Naive thymus-derived CD4-positive, alpha-beta T cell (primary cell): ENCODE measurements at places on chromosomes 6 and 20. TPM values are rescaled to one million over a fixed set of nuclear protein-coding genes. Genes with fewer than 3 reads are reported as not detected.

DNA sequence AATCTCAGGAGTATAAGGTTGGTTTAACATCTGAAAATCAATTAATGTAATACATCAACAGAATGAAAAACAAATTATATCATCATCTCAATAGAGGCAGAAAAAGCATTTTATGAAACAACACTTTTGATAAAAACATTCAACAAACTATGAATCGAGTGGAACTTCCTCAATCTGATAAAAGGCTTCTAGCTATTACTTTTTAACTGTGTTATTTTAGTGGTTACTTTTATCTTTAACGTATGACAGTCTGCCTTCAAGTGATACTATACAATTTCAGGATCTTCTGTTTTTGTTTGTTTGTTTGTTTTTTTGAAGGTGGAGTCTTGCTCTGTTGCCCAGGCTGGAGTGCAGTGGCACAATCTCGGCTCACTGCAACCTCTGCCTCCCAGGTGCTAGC is 73.7 kb downstream of the ZFAND3 start:
- DNase-seq, result no peak
- no peaks in the 10 kb centered on the region for H3K27me3 ChIP-seq
- H3K4me1 ChIP-seq, result peaks cover 4% of the 10 kb centered on the region
- H3K4me3 ChIP-seq, result no peak overlapping the region
- no peaks in the 10 kb centered on the region for H3K36me3 ChIP-seq

- no peak for DNase-seq
- no peak overlapping the region for H3K27ac ChIP-seq
Observed at GRCh38 chr6:33988121-33989015, 157.5 kb downstream of the GRM4 start.

Gene CRYBG1
- total RNA-seq, result 39.8 TPM

DNA sequence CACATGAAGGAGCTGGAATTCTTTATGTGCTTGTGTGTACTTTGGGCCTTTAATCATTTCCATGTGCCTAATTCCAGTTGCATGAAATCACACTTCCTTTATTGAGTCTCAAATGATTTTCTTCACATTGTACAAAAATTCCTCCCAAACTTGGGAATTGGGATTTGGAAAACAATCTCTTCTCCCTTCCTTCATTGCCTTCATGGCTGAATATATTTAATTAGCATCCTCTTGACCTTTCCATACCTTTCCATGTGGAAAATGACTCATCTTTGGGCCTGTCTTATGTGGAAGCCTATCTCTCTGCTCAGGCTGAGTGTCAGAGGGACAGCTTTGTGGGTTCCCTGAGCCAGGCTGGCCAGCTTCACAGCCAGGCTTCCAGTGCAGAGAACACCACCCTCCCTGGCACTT is 33.0 kb upstream of the CDH4 start:
- H3K27me3 ChIP-seq, result no peaks in the 10 kb centered on the region
- no peak for DNase-seq
- H3K36me3 ChIP-seq, result no peaks in the 10 kb centered on the region
- no peaks in the 10 kb centered on the region for H3K4me1 ChIP-seq

GRCh38 chr20:25076731-25077609 is 5.0 kb downstream of the VSX1 start:
- peaks cover 7% of the 10 kb centered on the region for H3K27me3 ChIP-seq
- H3K4me1 ChIP-seq, result no peaks in the 10 kb centered on the region
- H3K27ac ChIP-seq, result no peak overlapping the region
- H3K36me3 ChIP-seq, result no peaks in the 10 kb centered on the region
- no peak overlapping the region for H3K4me3 ChIP-seq
- DNase-seq, result no peak

- H3K4me1 ChIP-seq, result no peaks in the 10 kb centered on the region
- DNase-seq, result no peak
- H3K27me3 ChIP-seq, result no peaks in the 10 kb centered on the region
- H3K36me3 ChIP-seq, result no peaks in the 10 kb centered on the region
- H3K27ac ChIP-seq, result no peak overlapping the region
- no peak overlapping the region for H3K4me3 ChIP-seq
Observed at GRCh38 chr20:1307171-1307570, 21.8 kb downstream of the SDCBP2 start.

Gene NEURL2
- total RNA-seq, result 1.4 and 3.7 TPM in 2 replicates

Gene IPCEF1
- 122 TPM for total RNA-seq

Gene PEX3
- 10.9 TPM for total RNA-seq

Gene ZSCAN23
- total RNA-seq, result 3.4 TPM

Gene POPDC3
- total RNA-seq, result not detected

- no peaks in the 10 kb centered on the region for H3K36me3 ChIP-seq
- no peaks in the 10 kb centered on the region for H3K27me3 ChIP-seq
- no peak overlapping the region for H3K27ac ChIP-seq
- H3K4me3 ChIP-seq, result no peak overlapping the region
Observed at GRCh38 chr6:166736634-166737033, 109.6 kb upstream of the RPS6KA2 start.

- no peaks in the 10 kb centered on the region for H3K27me3 ChIP-seq
- H3K4me3 ChIP-seq, result peak overlapping the region; percentile 37
- H3K4me1 ChIP-seq, result no peaks in the 10 kb centered on the region
- H3K36me3 ChIP-seq, result no peaks in the 10 kb centered on the region
- DNase-seq, result no peak
Observed at GRCh38 chr6:129498541-129498940, 211.4 kb downstream of the ARHGAP18 start.

- no peak overlapping the region for H3K27ac ChIP-seq
- no peaks in the 10 kb centered on the region for H3K36me3 ChIP-seq
- no peak for DNase-seq
- peaks cover 4% of the 10 kb centered on the region for H3K27me3 ChIP-seq
Observed at GRCh38 chr6:47733879-47734558, 35.6 kb downstream of the ADGRF4 start.

Gene GHRH
- not detected for total RNA-seq

DNA sequence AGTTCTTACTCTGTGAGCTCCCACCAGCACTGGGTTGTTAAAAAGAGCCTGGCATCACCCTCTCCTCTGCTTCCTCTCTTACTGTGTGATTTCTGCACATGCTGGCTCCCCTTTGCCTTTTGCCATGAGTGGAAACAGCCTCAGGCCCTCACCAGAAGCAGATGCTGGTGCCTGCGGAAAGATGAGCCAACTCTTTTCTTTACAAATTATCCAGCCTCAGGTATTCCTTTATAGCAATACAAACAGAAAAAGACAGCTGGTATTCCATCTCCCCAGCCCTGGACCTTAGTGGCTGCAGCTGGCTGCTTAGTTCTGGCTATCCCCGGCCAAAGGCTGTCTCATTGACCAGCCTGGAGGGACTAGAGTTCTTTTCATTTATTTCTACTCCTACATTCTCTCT is 129.1 kb downstream of the IMPG1 start:
- H3K4me1 ChIP-seq, result no peaks in the 10 kb centered on the region
- no peak for DNase-seq
- no peaks in the 10 kb centered on the region for H3K27me3 ChIP-seq
- no peak overlapping the region for H3K27ac ChIP-seq

DNA sequence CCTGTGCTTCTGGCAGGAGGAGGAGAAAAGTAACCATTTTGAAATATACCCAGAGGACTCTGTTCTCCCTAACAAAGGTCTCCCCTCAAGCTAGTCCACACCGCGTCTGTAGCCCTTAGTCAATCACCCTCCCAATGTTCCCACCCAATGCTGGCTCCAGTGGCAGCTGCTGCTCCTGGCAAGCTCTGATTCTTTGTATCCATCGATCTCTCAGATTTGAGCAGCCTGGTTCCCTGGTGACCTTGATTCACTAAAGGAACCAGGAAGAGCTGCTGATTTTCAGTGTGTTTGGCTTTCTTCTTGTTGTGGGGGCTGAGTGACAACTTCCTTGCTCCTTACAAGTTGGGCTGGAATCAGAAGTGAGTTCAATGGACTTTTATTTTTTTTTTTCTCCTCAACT is 68.5 kb downstream of the FOXC1 start:
- no peak overlapping the region for H3K4me3 ChIP-seq
- no peaks in the 10 kb centered on the region for H3K4me1 ChIP-seq
- H3K27me3 ChIP-seq, result no peaks in the 10 kb centered on the region
- H3K27ac ChIP-seq, result no peak overlapping the region

- H3K36me3 ChIP-seq, result no peaks in the 10 kb centered on the region
- no peaks in the 10 kb centered on the region for H3K27me3 ChIP-seq
- H3K4me3 ChIP-seq, result no peak overlapping the region
- DNase-seq, result no peak
- no peaks in the 10 kb centered on the region for H3K4me1 ChIP-seq
- H3K27ac ChIP-seq, result no peak overlapping the region
Observed at GRCh38 chr6:14305624-14306023, 188.1 kb downstream of the CD83 start.

DNA sequence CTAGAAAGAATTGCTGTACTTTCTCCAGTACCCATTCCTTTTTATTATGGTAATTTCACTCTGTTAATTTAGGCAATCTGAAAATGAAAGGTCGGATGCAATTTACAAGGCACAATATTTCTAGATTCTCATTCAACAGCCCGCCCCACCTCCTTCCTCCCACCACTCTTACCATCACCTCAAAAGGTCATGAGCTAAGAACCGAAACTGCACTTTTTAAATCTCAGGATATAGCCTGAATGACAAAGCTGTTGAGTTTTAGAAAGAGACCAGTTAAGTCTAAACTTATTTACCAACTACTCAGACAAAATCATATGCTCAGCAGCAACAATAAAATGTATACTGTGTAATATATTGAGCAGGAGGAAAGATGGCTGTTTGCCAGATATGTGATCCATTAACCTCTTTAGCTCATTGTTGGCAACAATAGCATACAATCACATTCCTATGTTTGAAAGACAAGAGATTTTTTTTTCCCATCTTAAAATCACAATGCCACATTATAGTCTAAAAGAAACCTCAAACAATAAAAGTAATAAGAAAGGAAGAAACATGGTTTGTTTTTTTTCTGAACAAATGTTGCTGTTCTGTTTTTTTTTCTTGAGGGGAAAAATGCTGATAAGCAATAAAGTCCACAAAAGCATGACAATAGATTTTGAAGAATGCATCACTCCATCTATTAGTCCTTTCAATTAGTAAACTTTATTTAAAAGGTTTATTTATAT is 1.6 kb upstream of the HS3ST5 start:
- no peak overlapping the region for H3K27ac ChIP-seq
- H3K36me3 ChIP-seq, result no peaks in the 10 kb centered on the region
- no peaks in the 10 kb centered on the region for H3K4me1 ChIP-seq
- no peak overlapping the region for H3K4me3 ChIP-seq

GRCh38 chr6:51569594-51569993 is 517.8 kb downstream of the PKHD1 start:
- no peak for DNase-seq
- H3K27me3 ChIP-seq, result no peaks in the 10 kb centered on the region
- H3K4me3 ChIP-seq, result no peak overlapping the region
- H3K27ac ChIP-seq, result no peak overlapping the region
- no peaks in the 10 kb centered on the region for H3K4me1 ChIP-seq
- no peaks in the 10 kb centered on the region for H3K36me3 ChIP-seq

GRCh38 chr20:53880108-53880641 is 190.2 kb downstream of the BCAS1 start:
- H3K36me3 ChIP-seq, result no peaks in the 10 kb centered on the region
- H3K4me3 ChIP-seq, result no peak overlapping the region
- peaks cover 12% of the 10 kb centered on the region for H3K4me1 ChIP-seq
- H3K27ac ChIP-seq, result no peak overlapping the region
- no peaks in the 10 kb centered on the region for H3K27me3 ChIP-seq
- no peak for DNase-seq

GRCh38 chr6:164113637-164114036 is 699.1 kb downstream of the QKI start:
- H3K4me3 ChIP-seq, result no peak overlapping the region
- no peak overlapping the region for H3K27ac ChIP-seq

Gene FAM184A
- total RNA-seq, result 6.0 TPM

DNA sequence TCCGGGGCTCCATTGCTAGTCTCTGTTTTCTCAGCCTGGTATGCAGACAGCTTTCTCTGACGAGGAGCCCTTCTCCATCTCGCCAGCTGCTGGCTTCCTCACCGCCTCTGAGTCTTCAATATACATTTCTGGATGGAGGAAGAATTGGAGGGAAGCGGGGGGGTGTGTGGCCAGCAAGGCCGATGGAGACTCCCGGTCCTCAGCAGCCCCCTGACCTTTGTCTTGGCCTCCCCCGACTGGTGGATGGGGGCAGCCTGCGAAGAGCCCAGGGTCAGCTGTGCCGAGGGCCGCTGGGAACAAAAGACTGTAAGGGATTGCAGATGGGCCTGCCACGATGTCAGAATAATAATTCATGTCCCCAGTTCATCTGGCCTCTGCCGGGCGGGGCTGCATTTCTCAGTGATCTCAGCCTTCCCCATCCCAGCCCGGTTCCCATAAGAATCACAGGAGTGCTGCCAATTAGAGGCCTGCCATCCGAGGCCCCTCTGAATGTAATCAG is 54.3 kb upstream of the STX16 start:
- no peak overlapping the region for H3K27ac ChIP-seq
- no peaks in the 10 kb centered on the region for H3K4me1 ChIP-seq
- DNase-seq, result no peak
- no peaks in the 10 kb centered on the region for H3K27me3 ChIP-seq

DNA sequence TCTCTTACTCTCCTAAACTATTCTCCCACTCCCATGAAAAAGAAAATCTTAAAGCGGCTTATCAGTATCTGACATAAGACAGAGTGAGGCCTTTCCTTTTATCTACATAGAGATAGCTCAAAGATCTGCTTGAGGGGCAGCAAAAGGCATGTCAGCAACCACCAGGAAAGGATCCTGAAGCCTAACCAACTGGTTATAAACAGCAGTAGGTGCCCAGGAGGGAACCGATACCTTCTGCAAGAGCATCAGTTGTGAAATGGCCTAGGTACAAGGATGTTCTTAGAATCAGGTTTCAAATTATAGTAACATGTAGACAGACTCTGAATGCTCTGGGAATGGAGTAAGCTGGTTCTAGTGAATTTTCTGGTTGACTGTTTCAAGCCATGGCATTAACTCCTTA is 21.4 kb downstream of the JARID2 start:
- H3K27me3 ChIP-seq, result no peaks in the 10 kb centered on the region
- H3K4me3 ChIP-seq, result no peak overlapping the region
- no peak for DNase-seq
- H3K27ac ChIP-seq, result no peak overlapping the region
- H3K4me1 ChIP-seq, result peaks cover 13% of the 10 kb centered on the region
- no peaks in the 10 kb centered on the region for H3K36me3 ChIP-seq

DNA sequence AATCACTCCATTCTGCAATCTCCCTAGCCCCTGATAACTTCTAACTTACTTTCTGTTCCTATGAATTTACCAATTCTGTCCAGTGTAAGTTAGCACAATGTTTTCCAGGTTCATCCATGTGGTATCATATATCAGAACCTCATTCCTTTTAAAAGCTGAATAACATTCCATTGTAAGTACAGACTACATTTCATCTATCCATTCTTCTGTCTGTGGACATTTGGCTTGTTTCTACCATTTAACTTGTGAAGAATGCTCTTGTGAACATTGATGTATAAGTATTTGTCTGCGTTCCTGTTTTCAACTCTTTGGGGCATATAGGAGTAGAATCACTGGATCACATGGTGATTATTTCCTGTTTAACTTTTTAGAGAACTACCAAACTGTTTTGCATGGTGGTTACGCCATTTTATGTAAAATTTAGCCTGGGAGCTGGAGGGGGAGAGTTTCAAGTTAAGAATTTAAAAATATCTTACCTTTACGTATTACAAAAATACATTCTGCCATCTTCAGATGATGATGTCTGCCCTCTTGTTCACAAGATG is 156.5 kb downstream of the BTBD3 start:
- H3K4me3 ChIP-seq, result no peak overlapping the region
- no peaks in the 10 kb centered on the region for H3K27me3 ChIP-seq
- no peaks in the 10 kb centered on the region for H3K36me3 ChIP-seq
- no peak for DNase-seq

Gene COL9A3
- total RNA-seq, result 0.32 TPM

- peak overlapping the region; percentile 95 for H3K27ac ChIP-seq
- H3K4me3 ChIP-seq, result peak overlapping the region; percentile 74
- no peaks in the 10 kb centered on the region for H3K27me3 ChIP-seq
Observed at GRCh38 chr20:33811776-33812151, 616 bp downstream of the CHMP4B start.

Gene SLC22A2
- not detected in 2 replicates for total RNA-seq

GRCh38 chr6:2680264-2680922 is 70.3 kb downstream of the MYLK4 start:
- no peaks in the 10 kb centered on the region for H3K27me3 ChIP-seq
- H3K27ac ChIP-seq, result no peak overlapping the region
- DNase-seq, result no peak
- H3K4me1 ChIP-seq, result no peaks in the 10 kb centered on the region
